Stimulated activated CD4-positive, alpha-beta T cell treated with anti-CD3 and anti-CD28 coated beads, Interleukin-1b, Interleukin-23, amount 100 ng/mL, for 1 hour (primary cell): ENCODE measurements at places on chromosomes 4 and X.

- DNase-seq, result no peak
These were observed 29.9 kb upstream of the TEC start for GRCh38 chr4:48299560-48299959.

GRCh38 chr4:41043465-41043864 is 170.9 kb downstream of the APBB2 start:
- DNase-seq, result no peak

GRCh38 chr4:58669783-58670182 is 1559.6 kb upstream of the IGFBP7 start:
- no peak for DNase-seq

- DNase-seq, result no peak
These were observed 131.5 kb downstream of the AASDH start for GRCh38 chr4:56255820-56256219.

DNA sequence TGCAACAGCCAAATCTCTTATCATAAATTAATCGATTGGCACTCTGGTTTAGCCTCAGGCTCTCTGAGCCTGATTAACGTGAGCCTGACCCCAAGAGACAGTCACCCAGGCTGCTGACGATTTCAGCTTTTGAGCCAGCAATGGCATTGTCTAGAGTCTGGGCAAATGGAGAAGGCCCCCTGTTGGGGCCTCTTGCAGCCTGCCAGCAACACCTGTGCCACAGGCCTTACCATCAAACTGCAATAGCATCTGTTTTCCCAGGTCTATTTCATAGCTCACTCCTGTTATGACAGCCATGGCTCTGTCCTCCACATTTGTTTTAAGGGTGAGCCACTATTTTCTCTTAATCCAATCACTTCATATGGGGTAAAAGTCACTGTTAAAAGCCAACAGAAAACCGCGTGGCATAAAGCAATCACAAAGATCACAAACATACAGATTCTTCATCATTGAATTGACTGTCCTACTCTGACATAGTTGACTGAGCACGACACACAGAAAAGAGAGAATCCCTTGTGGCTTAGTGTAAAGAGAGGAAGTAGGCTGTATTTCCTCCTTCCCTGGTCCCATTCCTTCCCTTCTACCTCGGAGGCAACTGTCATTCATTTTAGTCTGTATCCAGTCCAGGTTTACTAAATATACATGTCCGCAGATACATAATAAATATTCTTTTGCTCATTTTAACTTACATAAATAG is 47.8 kb downstream of the SLC9A7 start:
- no peak for DNase-seq

GRCh38 chrX:48969471-48969870 is 2.2 kb downstream of the KCND1 start:
- no peak for DNase-seq

DNA sequence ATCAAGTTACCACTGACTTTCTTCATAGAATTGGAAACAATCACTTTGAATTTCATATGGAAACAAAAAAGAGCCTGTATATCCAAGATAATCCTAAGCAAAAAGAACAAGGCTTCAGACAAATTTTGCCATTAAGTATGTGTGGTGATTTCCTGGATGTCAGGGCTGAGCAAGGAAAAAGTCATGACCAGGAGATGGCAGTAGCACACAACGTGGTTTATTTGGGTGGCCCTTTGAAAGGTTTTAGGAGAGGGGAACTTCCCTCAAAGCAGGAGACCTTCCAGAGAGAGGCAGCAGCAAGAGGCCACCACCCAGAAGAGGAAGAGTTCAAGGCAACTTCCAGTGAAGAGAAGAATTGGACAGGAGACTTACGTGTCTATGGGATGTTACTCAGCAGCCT is 18.1 kb upstream of the ZXDB start:
- DNase-seq, result no peak

- no peak for DNase-seq
These were observed 34.1 kb downstream of the CNKSR2 start for GRCh38 chrX:21408307-21408706.

- no peak for DNase-seq
These were observed 12.7 kb upstream of the PAQR3 start for GRCh38 chr4:78951862-78952472.

- no peak for DNase-seq
These were observed 71.1 kb upstream of the DDIT4L start for GRCh38 chr4:100261346-100261745.

DNA sequence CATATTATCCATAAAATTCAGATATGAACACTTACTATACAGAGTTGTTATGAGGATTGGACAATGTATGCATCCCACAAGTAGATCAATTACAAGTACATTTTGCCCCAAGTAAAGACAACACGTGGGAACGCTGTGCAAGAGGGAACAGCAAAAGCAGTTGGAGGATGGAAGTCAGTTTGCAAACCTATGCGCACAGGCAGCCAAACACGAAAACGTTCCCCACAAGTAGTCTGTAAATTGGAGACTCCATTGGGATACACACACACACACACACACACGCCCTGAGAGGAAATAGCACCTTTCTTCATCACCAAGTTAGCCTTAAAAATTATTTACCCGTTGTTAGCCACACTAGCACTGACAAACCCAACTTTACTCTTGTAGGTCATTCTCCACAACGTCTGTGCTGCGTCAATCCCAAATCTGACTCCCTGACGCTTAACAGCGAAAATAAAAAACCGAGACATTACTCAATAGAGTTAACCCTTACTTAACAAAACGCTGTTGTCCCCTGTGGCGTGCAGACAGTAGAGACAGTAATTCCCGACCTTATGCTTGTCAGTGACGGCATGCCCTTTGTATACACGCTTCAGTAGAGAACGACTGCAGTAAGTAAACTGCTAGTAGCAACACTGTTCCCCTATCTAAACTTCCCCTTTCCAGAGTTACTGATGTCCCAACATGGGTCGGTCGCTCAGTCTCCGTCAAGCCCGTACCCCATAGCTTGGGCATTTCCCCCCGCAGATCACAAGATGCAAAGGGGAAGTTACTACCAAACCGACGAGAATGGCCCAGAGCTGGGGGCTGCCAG is 730 bp downstream of the MANBA start:
- DNase-seq, result no peak

DNA sequence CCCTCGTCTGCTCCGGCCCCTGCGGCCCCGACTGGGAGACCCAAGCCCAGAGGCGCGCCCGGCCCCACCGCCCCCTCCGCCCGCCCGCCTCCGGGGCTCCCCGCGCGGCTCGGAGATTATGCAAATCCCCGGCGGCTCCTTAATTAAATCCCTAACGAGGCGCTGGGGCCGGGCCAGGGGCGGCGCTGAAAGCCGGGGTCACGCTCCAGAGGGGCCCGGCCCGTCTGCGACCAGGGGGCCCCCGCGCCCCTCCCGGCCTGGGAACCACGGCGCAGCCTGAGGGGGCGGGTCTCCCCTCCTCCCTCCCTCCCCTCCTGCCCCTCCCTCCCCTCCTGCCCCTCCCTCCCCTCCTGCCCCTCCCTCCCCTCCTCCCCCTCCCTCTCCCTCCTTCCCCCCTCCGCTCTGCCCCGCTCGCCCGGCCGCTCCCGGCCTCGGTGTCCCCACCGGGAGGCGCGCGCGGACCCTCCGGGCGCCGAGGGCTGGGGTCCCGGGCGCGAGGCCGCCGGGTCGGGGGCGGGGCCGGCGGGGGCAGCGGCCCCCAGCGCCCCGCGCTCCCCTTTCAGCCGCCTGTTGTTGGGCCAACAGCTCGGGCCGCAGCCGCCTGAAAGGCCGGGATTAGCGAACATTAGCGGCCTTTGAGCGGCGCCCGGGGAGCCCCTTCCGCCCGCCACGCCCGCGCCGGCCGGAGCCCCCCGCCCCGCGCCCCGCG is 25.9 kb upstream of the FGFR3 start:
- DNase-seq, result no peak

DNA sequence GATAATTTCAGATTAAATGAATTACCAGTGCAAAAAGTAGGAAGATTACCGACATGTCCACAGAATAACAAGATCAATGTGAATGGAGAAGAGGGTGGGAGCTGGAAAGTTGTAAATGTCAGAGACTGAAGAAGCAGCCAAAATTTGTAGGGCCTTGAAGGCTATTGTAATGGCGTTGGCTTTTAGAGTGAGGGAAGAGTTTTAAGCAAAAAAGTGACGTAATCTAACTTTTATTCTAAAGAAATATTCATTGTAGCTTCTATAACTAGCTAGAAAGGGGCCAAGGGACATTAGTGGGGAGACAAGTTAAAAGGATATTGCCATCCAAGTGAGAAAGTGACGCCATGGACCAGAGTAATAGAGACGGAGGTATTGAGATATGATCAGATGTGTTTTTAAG is 63.3 kb upstream of the PCDH7 start:
- DNase-seq, result no peak

DNA sequence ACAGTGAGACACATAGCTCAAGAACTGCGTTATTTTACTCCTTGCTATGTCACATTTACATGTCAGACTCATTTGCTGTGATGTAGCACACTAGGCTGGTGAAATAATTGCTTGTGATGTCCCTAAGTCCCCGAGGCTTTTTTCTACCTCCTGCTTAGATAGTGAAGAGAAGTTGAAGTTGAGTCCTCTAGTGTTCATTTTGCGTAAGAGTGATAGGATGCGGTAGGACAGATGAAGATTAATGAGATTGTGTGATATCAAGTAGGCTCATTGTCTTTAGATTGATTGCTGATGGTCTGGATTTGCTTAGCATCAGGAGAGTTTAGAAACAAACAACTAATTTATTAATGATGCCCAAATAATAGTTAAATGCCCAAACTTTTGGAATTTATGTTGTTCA is 173.6 kb upstream of the NUDT6 start:
- no peak for DNase-seq

GRCh38 chr4:108466936-108467902 is 153.2 kb upstream of the RPL34 start:
- DNase-seq, result no peak

DNA sequence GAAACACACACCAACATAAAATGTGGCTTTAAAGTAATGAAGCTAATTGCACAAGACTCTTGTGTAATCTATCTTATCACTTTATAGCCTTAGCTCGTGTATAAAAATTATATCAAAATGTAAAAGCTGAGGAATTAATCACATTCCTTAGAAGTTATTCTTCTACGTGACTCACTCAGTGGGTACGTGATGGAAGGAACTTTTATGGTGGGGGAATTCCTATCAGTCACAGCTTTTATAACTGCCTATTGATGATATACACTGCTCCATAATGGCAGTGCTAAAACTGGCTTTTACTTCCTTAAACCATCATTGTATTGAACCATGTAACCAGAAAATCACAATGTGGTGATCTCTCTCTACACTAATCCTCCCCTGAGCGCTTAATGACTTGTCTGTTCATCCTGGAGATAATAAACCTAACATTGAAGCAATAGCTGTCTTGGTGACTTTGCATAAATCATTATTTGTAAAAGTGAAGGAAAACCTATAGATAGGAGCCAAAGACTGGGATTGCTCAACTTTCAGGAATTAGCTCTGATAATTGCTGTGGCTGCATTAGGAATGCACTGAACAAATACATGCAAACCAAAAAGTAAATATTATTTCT is 276.7 kb downstream of the GBA3 start:
- DNase-seq, result no peak
